Activated CD8-positive, alpha-beta memory T cell treated with anti-CD3 and anti-CD28 coated beads, Interleukin-2, amount 10 ng/mL, durations not matched to agents 7 days and 5 days (primary cell): ENCODE measurements at places on chromosomes 16 and 17. TPM values are rescaled to one million over a fixed set of nuclear protein-coding genes. Genes with fewer than 3 reads are reported as not detected.

E4F1 gene
- 31.3 TPM for total RNA-seq

NOD2 gene
- total RNA-seq: 6.5 TPM

SLC5A11 gene
- not detected for total RNA-seq

CPD gene
- total RNA-seq: 19.9 TPM

TSNAXIP1 gene
- total RNA-seq: 0.45 TPM

DNA sequence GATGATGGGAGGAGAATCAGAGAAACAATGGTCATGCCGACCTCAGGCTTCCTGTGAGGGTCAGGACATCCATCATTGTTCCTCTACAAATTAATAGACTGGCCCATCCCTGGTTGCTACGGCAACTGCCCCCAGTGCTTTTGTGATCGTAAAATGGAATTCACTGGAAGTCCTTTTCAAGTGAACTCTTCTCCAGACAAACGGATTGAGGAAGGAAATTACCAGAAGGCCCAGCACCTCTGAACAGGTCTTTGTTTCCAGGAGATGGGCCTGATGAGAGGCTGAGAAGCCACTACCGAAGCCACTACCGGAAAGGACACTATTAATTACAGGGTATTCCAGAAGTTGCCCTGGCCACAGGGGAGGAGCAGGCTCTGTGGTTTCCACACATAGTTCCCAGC is 126.0 kb downstream of the MGAT5B start:
- DNase-seq: no peak

DNA sequence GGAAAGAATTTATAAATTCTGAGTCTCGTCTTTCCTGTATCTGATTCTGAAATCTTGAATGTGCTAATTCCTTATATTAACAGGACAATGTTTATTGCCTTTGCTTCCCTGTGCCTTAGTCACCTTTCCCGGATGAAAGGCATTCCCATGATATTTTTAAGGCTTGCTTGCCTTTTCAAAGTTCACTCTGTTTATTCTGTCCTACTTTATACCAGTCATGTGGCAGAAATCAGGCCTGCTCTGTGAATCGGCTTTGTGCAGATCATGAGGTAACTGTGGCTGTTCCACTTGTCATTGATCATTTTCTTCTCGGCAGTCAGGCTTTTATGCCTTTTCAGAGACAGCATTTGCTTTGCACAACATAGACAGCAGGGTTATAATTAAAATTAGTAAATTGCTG is 28.8 kb upstream of the ABCC11 start:
- no peak for DNase-seq

DNA sequence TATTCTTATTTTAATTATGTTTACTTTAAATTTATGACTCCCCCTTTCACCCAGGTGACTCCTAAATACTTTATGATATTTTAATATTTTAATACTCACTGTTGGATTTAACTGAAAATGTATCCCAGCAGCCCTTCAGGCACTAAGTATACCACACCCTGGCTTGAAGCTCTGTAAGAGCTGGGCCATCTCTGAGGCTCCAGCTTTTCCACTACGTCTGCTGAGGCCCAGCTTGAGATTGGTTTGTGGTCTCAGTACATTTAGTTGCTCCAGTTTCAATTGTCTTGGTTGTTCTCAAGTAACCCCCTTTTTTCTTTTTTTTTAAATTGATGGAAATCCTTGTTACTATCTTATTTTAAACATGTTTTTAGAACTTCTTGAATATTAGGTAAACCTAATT is 27.0 kb upstream of the CAPNS2 start:
- DNase-seq: no peak

GRCh38 chr17:28327709-28328108 is 7.6 kb downstream of the IFT20 start:
- DNase-seq: no peak

DNA sequence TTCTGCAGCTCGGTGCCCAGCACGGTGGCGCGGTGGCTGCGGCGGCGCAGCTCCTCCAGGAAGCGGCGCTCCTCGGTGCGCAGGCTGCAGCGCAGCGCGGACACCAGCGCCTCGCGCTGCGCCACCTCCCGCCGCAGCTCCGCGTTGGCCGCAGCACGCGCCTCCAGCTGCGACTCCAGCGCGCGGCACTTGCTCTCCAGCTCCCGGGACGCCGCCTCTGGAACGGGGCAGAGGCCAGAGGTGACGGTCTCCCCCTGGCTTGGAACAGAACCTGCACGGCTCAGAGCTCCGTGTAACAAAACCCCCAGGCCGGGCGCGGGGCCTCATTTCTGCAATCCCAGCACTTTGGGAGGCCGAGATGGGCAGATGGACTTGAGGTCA is 13.2 kb upstream of the CLUH start:
- no peak for DNase-seq

DNA sequence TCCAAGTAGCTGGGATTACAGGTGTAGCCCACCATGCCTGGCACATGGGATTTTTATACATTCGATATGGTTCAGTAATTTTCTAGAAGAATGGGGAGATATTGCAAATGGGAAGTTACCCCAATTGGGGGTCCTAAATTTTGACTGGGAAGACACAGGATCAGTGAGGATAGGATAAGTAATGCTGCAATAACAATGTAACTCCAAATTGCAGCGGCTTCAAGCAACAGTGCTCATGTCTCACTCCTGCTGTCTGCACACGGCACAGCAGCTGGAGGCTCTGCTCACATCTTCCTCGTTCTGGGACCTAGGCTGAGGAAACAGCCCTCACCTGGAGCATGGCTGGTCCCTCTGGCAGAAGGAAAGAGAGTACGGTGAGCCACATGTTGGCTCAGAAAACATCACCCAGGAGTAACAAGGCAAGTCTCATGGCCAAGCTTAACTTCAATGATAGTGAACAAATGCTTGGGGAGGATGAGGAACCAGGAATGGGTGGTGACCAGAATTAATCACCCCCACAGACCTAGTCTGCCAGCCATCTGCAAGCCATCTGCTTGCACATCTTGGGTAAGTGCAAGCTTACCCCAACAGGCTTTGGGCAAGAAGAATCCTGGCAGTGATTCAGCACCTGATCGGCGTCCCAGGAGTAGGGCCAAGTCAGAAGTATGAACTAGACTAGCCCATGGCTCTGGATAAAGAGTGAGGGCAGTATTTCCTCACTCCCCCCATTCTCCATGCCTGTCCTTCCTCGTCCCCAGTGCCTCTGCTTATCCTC is 229.2 kb downstream of the COPRS start:
- no peak for DNase-seq

GRCh38 chr17:44001461-44001920 is 2.9 kb upstream of the NAGS start:
- DNase-seq: no peak

GRCh38 chr16:66322174-66322573 is 44.3 kb upstream of the CDH5 start:
- no peak for DNase-seq
